GM03348 (cell line): ENCODE measurements at places on chromosomes 6 and 20.

DNA sequence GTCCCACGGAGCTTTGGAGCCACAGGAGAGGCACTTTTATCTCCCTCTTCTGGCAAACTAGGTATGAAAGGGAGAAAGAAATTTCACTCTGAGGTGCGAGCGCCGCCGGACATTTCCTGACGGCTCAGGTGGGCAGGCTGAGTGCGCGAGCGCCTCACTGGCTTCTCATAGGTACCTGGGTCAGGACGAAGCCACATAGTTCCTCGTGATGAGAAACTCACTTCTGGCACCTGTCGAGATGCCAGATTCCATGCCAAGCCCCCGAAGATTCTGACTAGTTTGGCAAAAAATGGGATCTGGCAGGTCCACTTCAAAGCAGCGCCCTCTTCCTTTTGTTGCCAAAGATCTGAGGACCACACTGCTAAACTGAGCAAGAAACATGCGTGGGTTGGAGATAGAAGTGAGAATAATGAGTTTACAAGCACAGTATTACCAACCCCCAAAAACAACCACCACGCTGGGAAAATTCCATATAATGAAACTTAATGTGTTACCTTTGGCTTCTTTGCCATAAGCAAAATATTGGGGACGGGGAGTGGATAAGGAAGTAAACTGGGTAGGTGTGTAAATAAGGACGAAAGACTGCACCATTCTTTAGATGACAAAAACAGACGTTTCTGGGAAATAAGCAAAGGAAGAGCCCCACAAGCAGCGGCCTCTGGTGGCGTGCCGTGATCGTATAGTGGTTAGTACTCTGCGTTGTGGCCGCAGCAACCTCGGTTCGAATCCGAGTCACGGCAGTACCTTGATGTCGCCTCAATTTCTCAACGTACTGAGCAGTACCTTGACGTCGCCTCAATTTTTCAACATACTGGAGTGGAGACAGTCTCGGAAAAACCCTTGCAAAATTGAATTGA is 89.8 kb upstream of the PRSS16 start:
- peak; percentile 41 for DNase-seq

DNA sequence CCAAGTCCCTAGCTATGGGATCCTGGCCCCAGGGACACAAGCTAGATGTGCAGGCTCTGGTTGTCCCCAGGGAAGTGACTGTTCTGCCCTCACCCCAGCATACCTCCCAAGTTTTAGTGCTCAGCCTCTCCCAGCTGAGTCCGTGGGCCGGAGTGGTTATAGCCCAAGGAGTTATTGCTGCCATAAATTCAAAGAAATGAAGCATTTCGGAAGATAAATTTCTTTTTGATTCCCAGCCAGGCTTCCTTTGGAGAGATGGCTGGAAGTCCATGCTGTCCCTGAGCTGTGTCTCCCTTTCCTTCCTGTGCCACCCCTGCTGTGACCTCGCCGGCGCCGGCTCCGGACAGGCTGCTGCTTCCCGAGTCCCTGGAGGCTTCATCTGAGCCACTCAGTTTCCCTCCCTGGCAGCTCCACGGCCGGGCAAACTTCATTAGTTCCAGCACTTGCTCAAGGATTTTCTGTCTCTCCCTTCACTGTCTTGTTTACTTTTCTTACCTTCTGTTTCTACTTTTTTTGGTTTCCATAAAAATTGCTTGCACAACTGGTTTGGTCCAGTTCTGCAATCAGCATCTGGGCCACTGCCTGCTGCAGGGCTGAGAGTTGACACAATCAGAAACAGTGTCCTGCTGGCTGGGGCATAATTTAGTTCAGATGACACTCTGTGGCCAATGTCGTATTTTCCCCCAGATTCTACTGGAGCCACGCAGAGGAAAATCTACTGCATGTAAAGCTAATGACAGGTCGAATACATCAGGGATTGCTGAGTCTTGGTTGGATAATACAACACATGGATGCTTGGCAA is 225.5 kb downstream of the SYNDIG1 start:
- peak; percentile 60 for DNase-seq

DNA sequence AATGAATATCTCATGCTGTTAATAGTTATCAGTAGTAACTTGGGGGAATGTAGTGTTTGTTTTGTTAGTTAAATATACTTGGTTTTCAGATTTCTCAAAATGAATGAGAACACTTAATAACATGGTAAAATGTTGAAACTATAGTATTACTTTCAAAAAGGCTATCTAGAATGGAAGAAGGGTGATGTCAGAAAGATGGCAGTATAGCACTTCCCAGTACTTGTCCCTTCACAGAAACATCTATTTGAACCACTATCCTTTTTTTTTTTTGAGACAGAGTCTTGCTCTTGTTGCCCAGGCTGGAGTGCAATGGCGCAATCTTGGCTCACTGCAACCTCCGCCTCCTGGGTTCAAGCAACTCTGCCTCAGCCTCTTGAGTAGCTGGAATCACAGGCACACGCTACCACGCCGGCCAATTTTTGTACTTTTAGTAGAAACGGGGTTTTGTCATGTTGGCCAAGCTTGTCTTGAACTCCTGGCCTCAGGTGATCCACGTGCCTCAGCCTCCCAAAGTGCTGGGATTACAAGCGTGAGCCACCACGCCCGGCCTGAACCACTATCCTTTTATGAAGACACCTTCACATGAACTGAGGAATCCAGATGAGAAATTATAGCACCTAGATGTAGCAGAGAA is 4.7 kb upstream of the ECHDC1 start:
- DNase-seq, result no peak

- no peak for DNase-seq
These were observed 175.9 kb upstream of the CST7 start for GRCh38 chr20:24773168-24773567.

DNA sequence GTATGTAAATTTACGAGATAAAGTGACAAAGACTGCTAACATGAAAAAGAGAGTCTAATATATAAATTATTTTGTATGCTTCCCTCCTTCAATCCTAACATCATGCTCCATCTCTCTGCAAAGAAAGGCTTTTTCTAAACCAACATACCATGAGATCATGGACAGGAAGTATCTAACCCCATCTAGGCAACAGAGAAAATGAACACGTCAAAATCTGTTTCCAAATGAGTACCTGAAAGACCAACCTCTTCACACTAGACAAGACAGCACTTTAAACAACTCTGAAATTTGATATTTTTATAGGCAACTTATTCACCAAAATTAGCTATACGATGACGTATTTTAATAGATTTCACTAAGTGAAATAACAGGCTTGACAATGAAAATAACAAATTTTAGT is 54.6 kb downstream of the MAN1A1 start:
- no peak for DNase-seq

DNA sequence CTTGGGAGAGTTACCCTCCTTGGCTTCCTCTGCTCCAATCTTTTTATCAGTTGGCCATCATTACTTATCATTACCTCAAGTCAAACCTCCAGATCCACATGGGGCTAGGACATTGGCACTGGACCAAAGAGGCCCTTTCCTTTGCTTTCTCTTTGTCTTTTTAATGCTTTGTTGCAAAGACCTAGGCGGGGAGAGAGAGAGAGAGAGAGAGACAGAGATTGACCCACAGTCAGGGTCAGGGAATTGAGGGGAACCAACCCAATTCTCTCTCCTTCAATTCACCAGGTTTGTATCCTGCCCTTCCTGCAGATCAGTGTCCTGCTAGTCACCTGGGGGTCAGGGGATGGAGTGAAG is 3.5 kb upstream of the VEGFA start:
- no peak for DNase-seq

- DNase-seq, result peak; percentile 36
These were observed 171.3 kb upstream of the NT5E start for GRCh38 chr6:85278466-85279035.

- DNase-seq, result no peak
These were observed 21.7 kb upstream of the OCSTAMP start for GRCh38 chr20:46572153-46572552.

- DNase-seq, result no peak
These were observed 18.3 kb upstream of the HLA-DRB1 start for GRCh38 chr6:32607988-32608298.

DNA sequence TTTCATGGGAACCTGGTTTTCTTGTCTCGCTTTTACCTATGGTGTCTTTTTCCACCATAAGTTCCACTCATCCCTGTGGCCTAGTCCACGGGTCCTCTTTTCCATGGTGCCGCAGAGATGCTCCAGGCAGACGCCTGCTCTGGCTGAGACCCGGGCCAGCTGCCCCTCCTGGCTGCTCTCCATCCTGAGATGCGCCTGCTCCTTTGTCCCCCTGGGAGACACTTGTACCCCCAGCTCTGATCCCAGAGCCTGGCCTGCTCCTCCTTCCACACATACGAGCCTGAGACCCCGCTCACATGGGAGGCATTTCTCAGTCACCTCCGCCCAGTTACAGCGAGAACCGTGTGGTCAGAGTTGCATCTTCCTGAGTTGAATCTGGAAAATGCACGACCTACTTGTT is 29.6 kb downstream of the RNASET2 start:
- no peak for DNase-seq

GRCh38 chr6:93177918-93178317 is 241.4 kb downstream of the EPHA7 start:
- DNase-seq, result no peak

DNA sequence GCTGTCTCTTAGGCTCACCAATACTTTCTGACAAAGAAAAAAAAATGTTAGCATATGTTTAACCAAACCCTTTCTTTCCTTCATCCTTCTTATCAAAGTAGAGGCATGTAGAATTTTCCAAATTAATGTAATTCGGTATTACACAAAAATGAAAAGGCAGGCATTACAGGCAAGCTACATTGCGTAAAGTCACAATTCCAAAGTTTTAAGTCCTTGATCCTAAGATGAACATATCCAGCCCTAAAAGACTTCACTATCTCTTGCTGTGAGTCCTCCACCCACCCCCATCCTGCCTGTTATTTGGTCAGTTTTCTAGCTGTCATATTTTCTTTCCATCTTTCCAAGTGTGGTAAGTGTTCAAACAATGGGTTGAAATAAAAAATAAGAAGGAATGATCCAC is 12.1 kb upstream of the TENT5A start:
- DNase-seq, result no peak

- DNase-seq, result no peak
These were observed 195.1 kb downstream of the KIF16B start for GRCh38 chr20:16378122-16378521.

DNA sequence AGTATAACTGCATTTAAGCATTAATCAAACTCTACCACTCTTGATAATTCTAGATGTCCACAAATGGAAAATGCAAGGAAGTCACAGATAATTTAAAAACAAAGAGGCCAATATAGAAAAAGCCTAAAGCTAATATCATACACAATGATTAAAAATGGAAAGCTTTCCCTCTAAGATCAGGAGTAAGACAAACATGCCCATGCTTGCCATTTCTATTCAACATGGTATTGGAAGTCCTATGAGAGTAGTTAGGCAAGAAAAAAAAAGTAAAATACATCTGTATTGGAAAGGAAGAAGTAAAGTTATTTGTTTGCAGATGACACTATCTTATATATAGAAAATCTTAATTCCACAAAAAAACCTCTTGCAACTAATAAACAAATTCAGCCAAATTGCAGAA is 164.6 kb upstream of the FERMT1 start:
- no peak for DNase-seq

DNA sequence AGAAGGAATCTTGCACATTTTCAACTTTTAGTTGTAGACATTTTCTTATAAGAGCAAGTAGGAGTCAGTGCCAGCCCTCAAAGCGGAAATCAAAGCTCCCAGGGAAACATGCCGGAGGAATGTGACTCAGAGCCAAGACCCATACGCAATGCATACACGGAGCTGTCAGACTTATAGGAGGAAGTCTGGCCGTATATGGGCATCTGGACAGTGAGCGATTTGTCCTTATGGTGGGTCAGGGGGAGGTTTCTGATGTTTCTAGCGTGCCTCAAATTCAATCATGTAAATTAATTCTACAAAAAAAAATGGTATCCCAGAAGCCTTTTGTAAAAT is 3.6 kb upstream of the CCN2 start:
- peak; percentile 48 for DNase-seq

DNA sequence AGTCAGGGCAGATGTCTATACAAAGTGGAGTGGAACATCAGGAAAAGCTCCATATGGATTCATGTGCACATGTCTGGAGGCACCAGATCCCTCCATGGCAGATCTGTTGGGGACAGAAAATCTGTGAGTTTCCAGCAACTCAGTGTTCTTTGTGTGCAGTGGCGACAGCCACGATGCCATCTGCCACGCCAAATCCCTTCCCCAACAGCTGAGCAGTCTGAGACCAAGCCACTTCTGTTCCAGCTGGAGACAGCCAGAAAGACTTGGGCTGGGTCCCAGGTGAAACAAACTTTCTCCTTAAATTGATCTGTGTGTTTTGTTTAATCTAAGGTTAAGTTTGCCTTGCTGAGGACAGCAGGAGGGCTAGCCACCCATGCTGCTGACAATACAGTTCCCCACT is 22.9 kb downstream of the FKBP1A start:
- DNase-seq, result no peak

- DNase-seq, result no peak
These were observed 34.6 kb downstream of the PPARD start for GRCh38 chr6:35377002-35377401.

DNA sequence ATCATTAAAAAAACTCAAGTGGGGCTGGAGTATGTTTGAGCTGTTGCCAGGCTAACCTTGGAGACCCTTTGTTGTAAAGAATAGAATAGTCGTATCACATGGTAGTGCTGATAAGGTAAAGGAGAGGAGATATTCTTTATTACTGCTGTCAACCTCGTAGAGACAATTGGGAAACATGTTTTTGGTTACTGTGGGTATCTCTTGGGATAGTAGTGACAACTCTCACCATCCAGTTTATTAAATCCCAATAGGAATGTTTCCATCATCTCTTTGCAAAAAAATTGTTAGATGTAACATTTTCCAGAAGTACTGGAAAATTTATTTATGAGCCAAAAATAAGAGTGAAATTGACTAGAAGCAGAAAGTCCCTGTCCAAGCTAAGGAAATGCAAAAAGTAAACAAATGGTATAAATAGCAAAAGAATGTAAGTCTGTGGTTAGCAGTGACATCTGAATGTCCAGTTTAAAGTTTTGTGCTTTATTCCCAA is 829.3 kb upstream of the CITED2 start:
- DNase-seq, result peak; percentile 11

DNA sequence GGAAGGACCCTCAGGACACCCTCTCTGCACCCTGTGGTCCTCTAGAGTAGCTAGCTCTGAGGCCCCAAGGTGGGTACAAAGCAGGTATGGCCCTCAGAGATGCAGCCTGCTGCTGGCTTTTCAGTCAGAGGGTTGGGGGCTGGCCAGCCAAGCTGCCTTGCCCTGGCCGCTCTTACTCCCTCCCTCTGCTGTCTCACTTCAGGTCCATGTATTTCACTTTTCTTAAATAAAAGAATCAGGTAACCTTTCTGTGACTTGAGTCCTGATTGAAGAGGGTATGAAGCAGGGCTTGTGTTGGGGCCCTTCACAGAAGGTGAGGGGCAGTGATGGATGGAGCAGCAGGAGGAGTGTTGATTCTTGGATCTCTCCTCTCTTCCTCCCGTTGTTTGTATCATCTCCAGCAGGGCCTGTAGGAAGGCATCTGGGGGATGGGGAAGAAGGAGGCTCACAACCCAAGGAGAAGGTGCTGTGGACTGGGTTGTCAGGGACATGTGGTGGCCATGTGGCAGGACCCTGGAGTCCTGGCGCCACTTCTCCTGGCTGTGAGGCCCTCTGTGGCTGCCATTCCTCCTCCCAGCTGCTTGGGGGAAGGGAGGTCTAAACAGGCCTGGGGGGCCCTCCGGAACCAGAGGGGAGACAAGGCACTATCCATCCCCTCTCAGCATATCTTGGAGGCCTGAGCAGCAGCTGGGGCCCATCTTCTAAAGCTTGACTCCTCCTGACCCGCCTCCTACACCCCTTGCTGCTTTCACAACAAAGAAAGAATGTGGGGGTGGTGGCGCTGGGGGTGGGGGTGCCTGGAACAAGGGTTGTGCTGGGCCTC is 1.1 kb upstream of the PTK7 start:
- peak; percentile 80 for DNase-seq
